Upper lobe of right lung (tissue), 1 donor: ENCODE measurements at places on chromosomes 11 and 22. TPM values are rescaled to one million over a fixed set of nuclear protein-coding genes. Genes with fewer than 3 reads are reported as not detected.

DNA sequence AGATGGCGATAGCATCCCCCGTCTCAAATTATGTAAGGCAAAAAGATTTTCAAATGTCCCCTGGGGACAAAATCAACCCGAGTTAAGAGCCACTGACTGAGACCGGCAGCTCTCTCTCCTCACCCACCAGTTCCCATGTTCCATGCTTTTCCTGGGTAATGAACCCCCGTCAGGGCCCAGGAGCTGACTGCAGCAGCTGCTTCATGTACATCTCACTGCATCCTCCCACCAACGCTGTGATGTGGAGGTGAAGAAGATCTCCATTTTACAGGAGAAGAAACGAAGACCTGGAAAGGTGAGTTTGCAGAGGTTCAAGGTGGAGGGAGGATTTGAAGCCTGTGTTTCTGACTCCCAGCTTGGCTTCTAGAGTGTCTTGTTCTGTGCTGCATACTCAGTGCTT, 481.1 kb downstream of the MIAT start:
- H3K4me1 ChIP-seq: no peaks in the 10 kb centered on the region
- H3K4me3 ChIP-seq: no peak overlapping the region
- no peaks in the 10 kb centered on the region for H3K27me3 ChIP-seq
- no peak overlapping the region for H3K27ac ChIP-seq

DNA sequence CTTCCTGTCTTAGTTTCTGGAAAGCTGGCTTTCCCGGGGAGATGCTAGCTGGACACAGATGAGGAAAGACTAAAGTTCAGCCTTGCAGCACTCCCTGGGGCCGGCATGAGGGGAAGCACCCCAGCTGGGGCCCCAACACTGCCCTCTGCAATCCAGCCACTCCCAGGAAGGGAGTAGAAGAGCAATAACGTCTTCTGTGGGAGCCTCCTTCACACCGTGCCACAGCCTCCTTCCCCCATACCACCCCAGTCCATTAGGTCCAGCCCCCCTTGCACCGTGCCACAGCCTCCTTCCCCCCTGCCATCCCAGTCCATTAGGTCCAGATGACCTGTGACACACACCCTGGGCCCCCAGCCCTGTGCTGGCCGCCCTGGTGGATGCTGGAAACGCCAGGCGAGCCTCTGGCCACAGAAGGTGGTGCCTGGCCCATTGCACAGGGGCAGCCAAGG, 44.1 kb upstream of the PRDM11 start:
- peaks cover 5% of the 10 kb centered on the region for H3K27me3 ChIP-seq
- H3K4me3 ChIP-seq: no peak overlapping the region
- no peaks in the 10 kb centered on the region for H3K36me3 ChIP-seq
- no peak overlapping the region for H3K27ac ChIP-seq
- DNase-seq: no peak
- peaks cover 6% of the 10 kb centered on the region for H3K4me1 ChIP-seq

DNA sequence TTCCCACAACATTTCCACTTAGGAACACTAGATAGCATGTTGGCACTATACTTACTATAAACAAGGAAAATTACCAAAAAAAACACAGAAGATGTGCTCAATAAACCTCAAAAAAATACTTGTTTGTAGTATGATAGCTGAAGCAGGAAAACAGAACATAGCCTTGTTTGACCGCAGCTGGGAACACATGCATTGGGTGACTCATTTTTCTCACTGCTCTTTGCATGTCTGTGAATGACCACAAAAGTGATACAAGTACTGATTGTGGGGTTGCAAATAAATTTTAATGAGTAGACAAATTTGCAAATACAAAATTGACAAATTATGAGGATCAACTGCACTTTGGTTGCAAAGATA, 22.8 kb upstream of the GUCY1A2 start:
- no peak for DNase-seq
- no peaks in the 10 kb centered on the region for H3K36me3 ChIP-seq
- H3K27me3 ChIP-seq: no peaks in the 10 kb centered on the region
- H3K27ac ChIP-seq: no peak overlapping the region

GRCh38 chr22:11605468-11605981, 3922.5 kb upstream of the OR11H1 start:
- no peaks in the 10 kb centered on the region for H3K36me3 ChIP-seq
- H3K27ac ChIP-seq: no peak overlapping the region
- peak; percentile 65 for DNase-seq
- H3K4me3 ChIP-seq: no peak overlapping the region
- H3K27me3 ChIP-seq: no peaks in the 10 kb centered on the region
- no peaks in the 10 kb centered on the region for H3K4me1 ChIP-seq

The SOX10 gene
- not detected for total RNA-seq

- H3K36me3 ChIP-seq: no peaks in the 10 kb centered on the region
- no peak overlapping the region for H3K4me3 ChIP-seq
- H3K27ac ChIP-seq: no peak overlapping the region
- no peaks in the 10 kb centered on the region for H3K27me3 ChIP-seq
- no peak for DNase-seq
- no peaks in the 10 kb centered on the region for H3K4me1 ChIP-seq
These were observed 740.8 kb downstream of the DLG2 start for GRCh38 chr11:84886344-84886743.

DNA sequence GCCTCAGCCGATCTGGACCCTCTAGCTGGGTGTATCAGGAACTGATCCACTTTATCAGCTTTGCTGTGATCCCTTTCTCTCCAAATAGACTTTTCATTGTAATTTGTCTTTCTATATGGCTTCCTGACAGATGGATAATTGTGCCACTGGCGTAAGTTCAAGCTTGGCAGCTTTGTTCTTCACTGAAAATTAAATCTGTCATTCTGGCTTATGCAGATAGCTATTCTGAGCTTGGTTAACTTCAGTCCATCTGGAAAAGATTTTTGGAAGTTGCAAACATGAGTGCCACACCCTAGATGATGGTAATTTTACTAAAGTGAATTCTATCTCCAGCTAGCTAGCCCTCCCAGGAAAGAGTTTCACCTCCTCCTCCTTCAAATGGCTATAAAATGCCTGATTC, 8.1 kb downstream of the OR5A2 start:
- DNase-seq: no peak
- H3K27me3 ChIP-seq: peaks cover 5% of the 10 kb centered on the region
- no peaks in the 10 kb centered on the region for H3K36me3 ChIP-seq
- H3K4me3 ChIP-seq: no peak overlapping the region

DNA sequence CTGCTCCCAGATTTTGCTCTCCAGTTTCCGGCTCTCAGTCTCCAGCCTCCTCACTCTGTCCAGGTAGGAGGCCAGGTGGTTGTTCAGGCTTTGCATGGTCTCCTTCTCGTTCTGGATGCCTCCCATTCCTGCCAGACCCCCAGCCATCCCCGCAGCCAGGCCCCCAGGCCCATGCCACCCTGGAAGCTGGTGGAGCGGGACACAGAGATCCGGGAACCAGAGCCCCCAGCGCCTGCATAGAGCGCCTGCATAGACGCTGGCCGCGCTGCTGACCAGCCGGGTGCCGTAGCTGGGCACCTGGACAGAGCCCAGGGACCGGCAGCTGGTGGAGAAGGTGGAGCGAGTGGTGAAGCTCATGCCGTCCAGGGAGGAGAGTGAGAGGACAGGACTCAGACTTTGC, 82.7 kb upstream of the LDLRAD3 start:
- H3K36me3 ChIP-seq: no peaks in the 10 kb centered on the region
- H3K27ac ChIP-seq: no peak overlapping the region
- H3K4me3 ChIP-seq: no peak overlapping the region
- H3K4me1 ChIP-seq: no peaks in the 10 kb centered on the region
- no peaks in the 10 kb centered on the region for H3K27me3 ChIP-seq
